Naive thymus-derived CD4-positive, alpha-beta T cell (primary cell): ENCODE measurements at places on chromosomes 11 and 22. TPM values are rescaled to one million over a fixed set of nuclear protein-coding genes. Genes with fewer than 3 reads are reported as not detected.

Gene APOBEC3A
- total RNA-seq: not detected

Gene LDHAL6A
- not detected for total RNA-seq

Gene SULT4A1
- total RNA-seq: not detected in 2 replicates

Gene HBG1
- not detected for total RNA-seq

Gene CHST1
- not detected for total RNA-seq

Gene SAA2
- total RNA-seq: not detected

Gene OR8D4
- not detected in 2 replicates for total RNA-seq

Gene SCGB1A1
- not detected for total RNA-seq

Gene NFAM1
- total RNA-seq: 0.51 and 0.77 TPM in 2 replicates

DNA sequence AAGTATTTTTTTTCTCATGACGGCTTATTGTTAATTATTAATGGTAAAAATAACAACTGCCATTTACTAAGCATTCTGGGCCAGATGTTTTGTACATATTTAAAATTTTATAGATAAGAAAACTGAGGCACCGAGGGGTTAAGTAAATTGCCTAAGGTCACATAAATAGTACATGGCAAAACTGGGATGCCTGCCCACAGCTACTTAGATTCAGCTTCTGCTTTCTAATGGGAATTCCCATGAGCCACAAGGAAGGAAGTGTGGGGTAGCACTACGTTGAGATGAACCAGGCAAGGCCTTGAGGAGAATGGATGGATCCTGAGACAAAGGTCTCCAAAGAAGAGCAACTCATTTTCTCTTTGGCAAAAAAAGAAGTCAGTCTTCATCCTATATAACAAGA is 11.9 kb upstream of the PHF21A start:
- no peak for DNase-seq

DNA sequence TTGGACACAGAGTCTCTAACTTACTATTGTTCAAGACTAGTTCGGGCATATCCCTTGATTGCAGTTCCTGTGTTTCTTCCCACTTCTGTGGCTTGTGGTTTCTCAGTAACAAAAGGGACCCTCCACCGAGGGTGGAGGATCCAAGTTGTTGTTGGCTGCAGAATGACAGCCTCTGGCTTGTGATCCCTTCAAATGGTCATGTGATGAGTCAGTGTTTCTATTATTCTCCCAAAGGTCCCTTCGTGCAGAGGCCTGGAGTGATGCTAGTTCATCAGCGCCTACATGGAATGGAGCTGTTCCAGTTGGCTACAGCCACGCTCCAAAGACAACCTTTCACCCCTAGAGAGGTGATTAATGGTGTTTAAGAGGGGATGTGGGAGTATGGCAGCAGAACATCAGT is 2.6 kb upstream of the VWCE start:
- no peak for DNase-seq

DNA sequence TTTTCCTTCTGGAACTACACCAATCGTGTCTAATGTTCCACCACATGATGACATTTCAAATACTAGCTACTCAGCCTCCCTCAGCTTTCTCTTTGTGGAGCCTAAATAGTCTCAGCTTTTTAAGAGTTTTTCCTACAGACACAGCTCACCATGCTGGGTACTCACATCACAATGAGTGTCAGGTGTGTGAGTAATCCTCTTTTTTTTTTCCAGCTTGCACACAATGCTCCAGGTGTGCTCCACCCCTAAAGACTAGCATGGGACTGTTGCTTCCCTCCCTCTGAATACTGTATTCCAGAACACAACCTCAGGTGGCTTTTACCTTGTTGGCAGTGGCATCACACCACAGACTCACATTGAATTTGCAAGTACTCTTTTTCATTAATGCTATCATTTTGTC is 11.7 kb downstream of the BTG4 start:
- no peak for DNase-seq

DNA sequence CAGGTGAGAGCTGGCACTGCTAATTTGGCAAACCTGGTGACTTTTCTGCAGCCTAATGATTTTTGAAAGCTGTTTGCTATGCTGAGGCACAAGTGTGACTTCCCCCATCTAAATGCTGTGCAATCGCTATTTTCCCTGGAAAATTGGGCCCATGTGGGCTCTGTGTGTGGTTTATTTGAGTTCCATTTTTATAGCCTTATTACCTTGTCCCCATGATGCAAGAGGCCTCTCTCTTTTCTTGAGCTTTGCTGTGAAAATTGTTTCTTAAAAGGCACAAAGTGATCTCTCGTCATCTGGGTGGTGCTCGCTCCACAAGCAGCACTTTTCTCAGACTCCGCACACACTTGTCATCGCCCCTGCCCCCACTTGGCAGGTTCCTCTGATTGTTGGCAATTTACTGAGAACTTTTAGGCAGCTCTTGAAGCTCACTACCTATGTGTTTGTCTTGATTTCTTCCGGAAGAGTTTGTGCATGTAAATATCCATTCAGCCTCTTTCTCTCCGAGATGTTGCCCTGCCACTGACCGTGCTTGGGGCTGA is 24.9 kb downstream of the BMAL1 start:
- DNase-seq: no peak

DNA sequence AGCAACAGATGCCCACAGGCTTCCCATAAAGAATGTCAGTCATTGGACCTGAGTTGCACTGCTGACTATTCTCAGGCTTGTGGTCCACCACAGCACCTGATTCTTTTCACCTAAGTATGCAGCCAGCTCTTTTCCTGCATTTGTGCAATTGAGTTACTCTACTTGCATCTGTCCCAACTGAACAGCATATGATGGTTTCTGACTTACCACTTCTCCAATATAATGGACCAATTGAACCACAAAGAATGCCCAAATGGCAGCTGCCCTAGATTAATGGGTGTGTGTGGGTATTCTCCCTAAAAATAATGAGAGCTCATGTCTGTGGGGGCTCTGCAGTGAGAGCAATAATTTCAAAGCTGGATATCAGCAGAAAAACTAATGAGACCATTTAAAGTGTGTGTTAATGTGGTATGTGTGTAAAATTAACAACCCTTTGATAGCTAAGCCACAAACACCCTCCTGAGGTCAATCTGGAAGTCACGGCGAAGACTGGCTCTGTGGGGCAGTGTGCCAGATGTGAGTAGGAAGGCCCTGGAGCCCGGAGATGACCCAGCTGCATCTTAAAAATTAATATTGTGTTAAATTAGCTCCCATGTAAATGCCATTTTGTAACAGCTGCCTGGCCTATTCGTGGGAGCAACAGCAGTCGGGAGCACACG is 43.8 kb downstream of the SC5D start:
- DNase-seq: no peak

DNA sequence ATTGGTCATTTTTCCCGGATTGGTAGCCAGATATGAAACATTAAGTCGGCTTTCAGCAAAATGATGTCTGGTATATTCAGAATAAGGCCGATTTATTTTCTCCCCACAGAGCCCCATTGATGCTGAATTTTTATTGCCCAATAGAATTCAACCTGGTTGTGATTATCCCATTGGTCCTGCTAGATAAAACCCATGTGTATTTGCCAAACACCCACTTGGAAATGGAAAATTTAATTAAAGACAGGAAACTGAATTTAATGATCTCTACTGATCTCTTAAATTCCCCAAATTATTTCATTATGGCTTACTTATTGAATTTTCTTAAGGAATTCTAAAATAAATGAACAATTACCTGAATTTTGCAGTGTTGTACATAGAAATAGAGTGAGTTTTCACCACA is 609.8 kb downstream of the NTM start:
- no peak for DNase-seq
